Fibroblast of skin of right quadriceps (primary cell): ENCODE measurements at places on chromosomes 1 and 21.
A peak's percentile ranks its signal among the peaks of the same experiment; 100 is the strongest.

- no peak for DNase-seq
Measured at GRCh38 chr21:44930543-44930981, 9.3 kb upstream of the SLX9 start.

GRCh38 chr1:112997781-112998180 is 41.8 kb upstream of the SLC16A1 start:
- DNase-seq: no peak

DNA sequence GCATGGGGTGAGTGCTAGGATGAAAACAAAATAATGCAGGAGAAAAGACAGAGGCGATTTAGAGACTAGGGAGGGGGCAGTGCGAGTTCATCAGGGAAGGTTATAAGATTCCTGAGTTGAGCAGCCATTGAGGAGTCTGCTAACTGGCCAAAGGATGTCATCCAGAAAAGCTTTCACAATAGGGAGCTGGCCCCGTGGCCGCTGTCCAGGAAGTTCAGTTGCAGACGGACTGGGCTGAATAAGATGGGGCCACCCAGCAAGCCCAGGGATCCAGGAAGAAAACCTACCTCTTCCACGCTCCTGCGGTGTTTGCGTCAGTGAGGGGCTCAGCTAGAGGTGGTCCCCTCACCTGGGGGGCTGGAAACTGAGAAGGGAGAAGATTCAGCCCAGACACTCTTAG is 4.0 kb upstream of the PKP1 start:
- no peak for DNase-seq

DNA sequence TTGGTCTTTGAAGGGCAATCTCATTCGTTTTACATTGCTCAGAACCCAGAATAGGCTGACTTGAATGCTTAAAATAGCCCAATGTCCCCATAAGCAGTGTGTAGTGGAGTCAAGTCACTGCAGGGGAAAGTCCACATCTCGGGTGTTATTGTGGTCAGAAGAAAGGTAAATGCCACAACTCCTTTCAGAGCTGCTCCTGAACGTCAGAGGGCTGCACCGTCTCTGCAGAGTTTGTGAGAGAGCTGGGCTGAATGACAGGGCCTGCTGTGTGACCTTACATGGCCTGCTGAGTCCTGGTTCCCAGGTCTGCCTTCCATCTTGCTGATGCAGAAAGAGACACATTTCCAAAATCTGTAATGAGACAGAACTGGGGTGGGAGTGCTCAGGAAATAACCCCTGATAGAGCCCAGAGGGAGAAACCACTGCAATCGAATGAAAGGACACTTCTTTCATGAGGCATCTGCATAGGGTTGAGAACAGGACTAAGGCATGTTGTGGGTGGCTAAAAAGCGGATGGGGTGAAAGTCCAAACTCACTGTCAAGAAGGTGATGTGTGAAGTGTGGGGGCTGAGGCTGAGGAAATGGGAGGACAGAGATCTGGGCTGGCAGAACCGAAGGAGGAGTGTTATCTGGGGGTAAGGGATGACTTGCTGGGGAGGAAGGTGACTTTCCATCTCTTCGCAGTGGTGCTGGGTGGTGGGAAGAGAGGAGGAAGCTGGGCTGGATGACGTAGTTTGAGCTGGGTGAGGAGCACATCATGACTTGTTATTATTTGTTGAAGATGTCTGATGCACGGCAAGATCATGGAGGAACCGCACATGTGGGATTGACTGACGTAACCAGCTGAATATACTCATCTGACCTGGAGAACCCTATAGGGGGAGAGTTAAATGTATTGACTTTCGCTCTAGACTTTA is 33.7 kb downstream of the XCL2 start:
- DNase-seq: no peak

GRCh38 chr1:247286134-247286670 is 30.3 kb downstream of the VN1R5 start:
- no peak for DNase-seq

DNA sequence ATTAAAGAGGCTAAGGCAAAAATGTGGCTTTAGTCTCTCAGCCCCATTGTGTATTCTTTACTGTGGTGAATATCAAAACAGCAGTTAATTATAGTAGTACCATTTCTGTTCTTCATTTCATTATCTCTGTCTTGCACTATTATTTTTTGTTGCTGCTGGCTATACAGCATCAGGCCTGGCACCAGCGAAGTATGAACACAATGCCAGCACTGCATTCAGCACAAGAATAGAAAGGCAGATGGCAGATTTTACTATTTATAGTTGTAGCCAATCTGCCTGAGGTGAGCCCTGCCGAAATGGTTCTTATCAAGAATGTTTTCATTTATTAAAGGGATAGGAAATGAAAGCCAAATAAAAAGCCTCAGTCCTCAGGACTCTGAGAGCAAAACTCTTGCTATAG is 72.1 kb downstream of the GPR52 start:
- no peak for DNase-seq

DNA sequence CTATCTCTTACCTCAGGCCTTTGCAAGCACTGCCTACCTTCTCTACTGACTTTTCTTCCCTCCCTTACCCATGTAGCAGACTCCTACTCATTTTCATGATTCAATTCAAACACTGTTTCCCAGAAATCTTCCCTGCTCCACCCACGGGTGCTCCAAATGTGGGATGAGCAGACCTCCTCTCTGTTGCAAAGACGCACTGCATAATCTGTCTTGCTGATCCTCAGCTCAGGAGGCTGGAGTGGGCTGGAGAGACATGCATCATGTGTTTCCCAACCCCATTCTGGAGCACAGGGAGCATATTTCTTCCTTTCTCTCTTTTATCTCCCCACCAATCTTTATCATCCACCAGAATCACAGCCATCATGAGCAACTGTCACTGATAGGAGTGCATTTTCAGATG is 459.9 kb upstream of the NFIA start:
- no peak for DNase-seq

- DNase-seq: peak; percentile 46
Measured at GRCh38 chr1:114979278-114979891, 50.2 kb upstream of the TSHB start.
